Hepatocyte (in vitro differentiated cells): ENCODE measurements at places on chromosomes 12 and 14. TPM values are rescaled to one million over a fixed set of nuclear protein-coding genes. Genes with fewer than 3 reads are reported as not detected.
A peak's percentile ranks its signal among the peaks of the same experiment; 100 is the strongest.

DNA sequence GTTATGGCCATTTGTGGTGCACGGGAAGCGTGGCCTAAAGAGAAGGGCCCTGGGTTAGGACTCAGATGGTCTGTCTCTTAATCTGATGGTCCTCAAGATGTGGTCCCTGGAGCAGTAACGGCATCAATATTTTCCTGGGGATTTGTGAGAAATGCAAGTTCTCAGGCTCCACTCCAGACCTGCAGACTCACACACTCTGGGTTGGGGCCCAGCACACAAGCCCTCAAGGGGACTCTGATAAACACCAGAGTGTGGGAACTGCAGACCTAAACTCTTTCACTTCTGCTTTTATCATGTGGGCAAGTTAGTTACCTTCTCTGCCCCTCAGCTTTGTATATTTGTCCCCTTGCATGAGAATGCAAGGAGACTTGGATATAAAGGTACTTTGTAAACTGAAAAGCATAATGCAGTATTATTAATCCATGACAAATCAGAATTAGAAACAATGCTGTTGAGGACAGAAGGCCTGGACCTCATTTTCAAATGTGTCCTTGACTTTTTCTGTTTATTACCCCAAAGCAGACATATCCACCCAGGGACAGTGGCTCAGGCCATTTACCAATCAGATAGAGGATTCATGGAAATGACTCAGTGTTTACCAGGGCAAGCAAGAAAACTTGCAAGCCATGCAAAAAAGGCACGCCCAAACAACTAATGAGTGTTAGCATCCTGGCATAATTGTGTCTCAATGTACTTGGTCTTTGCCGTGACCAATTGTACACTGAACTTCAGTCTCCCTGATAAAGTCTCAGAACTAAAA is 157.0 kb downstream of the ASCL1 start:
- H3K4me1 ChIP-seq = peaks cover 6% of the 10 kb centered on the region
- H3K27ac ChIP-seq = peak overlapping the region; percentile 74
- H3K36me3 ChIP-seq = no peaks in the 10 kb centered on the region
- no peak overlapping the region for H3K4me3 ChIP-seq
- DNase-seq = peak; percentile 72

DNA sequence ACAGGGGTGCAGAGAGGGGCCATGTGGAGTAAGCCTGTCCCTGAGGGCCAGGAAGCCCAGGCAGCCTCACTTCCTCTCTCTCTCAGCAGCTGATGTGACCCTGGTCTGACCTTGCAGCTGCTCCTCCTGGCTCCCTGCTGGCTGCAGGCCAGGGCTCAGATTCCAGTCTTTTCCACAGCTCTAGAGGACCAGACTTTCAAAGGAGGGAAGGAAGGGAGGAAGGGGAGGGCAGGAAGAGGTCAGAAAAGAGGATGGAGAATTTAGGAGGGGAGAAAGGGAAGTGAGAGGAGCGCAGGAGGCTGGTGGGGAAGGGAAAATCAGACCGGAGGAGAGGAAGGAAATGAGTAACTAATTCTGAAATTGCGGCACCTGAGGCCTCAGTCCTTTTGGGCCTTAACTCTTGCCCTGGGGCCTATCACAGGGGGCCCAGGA is 40.9 kb upstream of the VASH1 start:
- no peak overlapping the region for H3K4me3 ChIP-seq
- H3K27me3 ChIP-seq = no peaks in the 10 kb centered on the region
- H3K27ac ChIP-seq = no peak overlapping the region
- peak; percentile 61 for DNase-seq
- no peaks in the 10 kb centered on the region for H3K36me3 ChIP-seq
- no peaks in the 10 kb centered on the region for H3K4me1 ChIP-seq

Gene IL26
- total RNA-seq = not detected in 2 replicates

Gene PAPLN
- 10.1 and 13.4 TPM in 2 replicates for total RNA-seq

Gene BMAL2
- total RNA-seq = 3.9 and 5.2 TPM in 2 replicates
